ENCODE measurements at places on chromosomes 2 and 18. TPM values are rescaled to one million over a fixed set of nuclear protein-coding genes. Genes with fewer than 3 reads are reported as not detected.

GRCh38 chr2:69100220-69100723 is 87.3 kb downstream of the ANTXR1 start:
- 0 out of 2 replicates have a peak, but pooled peaks cover under 1% of the 10 kb centered on the region for H3K27me3 ChIP-seq
- DNase-seq: no peak
- no peak overlapping the region for H3K4me3 ChIP-seq
- no peaks in the 10 kb centered on the region for H3K36me3 ChIP-seq
- no peaks in the 10 kb centered on the region for H3K4me1 ChIP-seq
- no peak overlapping the region for H3K27ac ChIP-seq

- H3K27me3 ChIP-seq: no peaks in the 10 kb centered on the region
- no peaks in the 10 kb centered on the region for H3K36me3 ChIP-seq
- no peaks in the 10 kb centered on the region for H3K4me1 ChIP-seq
- DNase-seq: no peak
These were observed 92.1 kb upstream of the CREB1 start for GRCh38 chr2:207437524-207438143.

Gene KCNS3
- not detected for polyA plus RNA-seq

- peak overlapping the region; percentile 84 for H3K4me3 ChIP-seq
- no peak for DNase-seq
- no peaks in the 10 kb centered on the region for H3K27me3 ChIP-seq
- peaks cover 11% of the 10 kb centered on the region for H3K4me1 ChIP-seq
- H3K36me3 ChIP-seq: no peaks in the 10 kb centered on the region
- H3K27ac ChIP-seq: no peak overlapping the region
These were observed 1.1 kb upstream of the SLC66A2 start for GRCh38 chr18:79952456-79952995.

DNA sequence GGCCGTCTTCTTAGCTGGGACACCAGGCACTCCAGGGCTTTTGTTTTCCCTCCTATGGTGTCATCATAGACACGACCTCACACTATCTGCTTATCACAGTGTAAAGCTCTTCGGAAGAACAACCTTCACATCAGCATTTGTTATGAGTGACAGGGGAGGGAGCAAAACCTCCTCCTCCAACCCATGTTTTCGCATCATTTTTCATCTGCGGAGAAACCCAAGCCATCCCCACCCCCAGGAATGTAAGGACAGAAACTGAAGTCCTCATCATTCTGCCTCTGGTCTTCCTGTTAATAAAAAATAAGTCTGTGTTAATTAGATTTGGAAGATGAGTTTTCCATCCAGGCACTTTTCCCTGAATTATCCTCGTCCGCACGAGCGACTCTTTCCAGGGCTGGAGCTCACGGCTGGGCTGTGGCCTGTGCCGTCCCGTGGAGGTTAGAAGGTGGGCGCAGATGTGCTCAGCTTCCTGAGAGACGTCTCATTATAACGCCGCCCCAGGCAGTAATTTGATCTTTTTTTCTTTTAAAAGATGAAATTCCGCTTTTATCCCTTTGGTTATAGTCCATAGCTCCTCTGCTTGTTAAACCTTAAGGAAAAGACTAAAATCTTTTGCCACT is 101.6 kb upstream of the TMEM18 start:
- DNase-seq: no peak
- no peaks in the 10 kb centered on the region for H3K27me3 ChIP-seq
- H3K36me3 ChIP-seq: no peaks in the 10 kb centered on the region
- H3K27ac ChIP-seq: no peak overlapping the region

DNA sequence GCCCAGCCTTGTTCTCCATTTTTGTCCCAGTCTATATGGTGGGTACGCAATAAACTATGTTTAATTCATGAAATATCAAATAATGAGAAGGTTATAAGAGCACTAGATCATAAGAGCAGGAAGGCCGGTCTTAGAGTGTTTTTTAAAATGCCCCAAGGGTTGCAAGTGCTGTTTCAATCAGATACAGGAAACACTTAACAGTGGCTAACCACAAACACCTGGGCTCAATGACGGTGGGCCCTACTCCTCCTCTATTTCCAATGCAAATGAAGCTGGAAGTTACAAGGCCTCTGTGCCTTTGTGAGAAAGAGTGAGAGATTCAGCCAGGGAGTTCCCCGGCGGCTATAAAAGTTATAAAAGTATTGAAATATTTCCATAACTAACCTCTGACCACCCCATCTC is 18.9 kb upstream of the WDR33 start:
- DNase-seq: peak; percentile 96
- H3K27me3 ChIP-seq: no peaks in the 10 kb centered on the region
- H3K27ac ChIP-seq: peak overlapping the region; percentile 92

DNA sequence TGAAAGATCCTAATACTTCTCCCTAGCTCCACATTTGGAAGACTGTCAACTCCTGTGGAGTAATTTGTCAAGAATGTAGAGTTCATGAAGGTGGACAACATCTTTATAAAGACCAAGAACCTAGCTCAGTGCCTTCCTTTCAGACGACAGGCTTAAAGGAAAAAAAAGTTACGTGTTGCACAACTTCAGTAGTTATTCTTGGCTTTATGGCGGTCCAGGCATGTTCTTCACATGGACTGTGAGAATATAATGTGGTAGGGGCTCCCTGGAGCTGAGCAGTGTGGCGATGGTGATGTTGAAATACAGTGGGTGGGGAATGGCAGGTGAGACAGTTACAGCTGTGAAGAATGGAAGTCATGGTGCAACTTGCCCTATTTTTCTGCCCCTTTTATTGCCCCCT is 3.9 kb downstream of the TAF1B start:
- no peak for DNase-seq
- H3K27me3 ChIP-seq: no peaks in the 10 kb centered on the region
- no peak overlapping the region for H3K27ac ChIP-seq
- no peaks in the 10 kb centered on the region for H3K36me3 ChIP-seq
- H3K4me3 ChIP-seq: no peak overlapping the region
- peaks cover 3% of the 10 kb centered on the region for H3K4me1 ChIP-seq

DNA sequence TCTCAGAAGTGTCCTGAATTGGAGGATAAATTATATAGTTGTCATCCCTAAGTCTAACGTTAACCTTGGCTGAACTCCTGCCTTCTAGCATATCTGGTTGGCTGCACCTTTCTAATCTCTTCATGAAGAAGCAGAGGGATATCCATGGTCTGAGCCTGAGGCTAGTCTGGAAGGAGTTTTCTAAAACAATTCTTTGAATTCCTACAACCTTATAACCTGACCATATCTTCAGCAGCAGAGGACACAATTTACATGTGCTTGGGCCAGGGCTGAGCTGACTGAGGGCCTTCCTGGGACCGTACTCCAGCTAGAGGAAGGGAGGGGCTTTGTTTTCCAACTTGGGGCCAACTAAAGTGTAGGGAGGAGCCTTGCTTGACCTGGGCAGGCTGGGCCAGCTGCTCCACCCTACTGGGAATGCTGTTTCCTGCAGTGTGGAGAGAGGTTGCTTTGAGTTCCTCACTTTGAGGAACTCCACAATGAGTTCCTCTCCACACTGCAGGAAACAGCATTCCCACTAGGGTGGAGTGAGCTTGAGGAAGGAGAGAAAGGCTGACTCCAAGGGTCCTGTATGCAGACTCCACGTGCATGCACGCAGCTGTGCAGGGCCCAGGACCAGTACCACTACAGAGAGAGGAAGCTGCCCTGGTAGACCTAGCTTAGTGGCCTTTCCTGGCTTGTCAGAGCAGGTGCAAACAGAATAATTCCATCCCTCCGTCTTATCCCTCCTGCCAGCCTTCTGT is 19.6 kb downstream of the CEP68 start:
- H3K36me3 ChIP-seq: peaks cover 15% of the 10 kb centered on the region
- no peak overlapping the region for H3K4me3 ChIP-seq
- peaks cover 10% of the 10 kb centered on the region for H3K4me1 ChIP-seq
- H3K27ac ChIP-seq: no peak overlapping the region

DNA sequence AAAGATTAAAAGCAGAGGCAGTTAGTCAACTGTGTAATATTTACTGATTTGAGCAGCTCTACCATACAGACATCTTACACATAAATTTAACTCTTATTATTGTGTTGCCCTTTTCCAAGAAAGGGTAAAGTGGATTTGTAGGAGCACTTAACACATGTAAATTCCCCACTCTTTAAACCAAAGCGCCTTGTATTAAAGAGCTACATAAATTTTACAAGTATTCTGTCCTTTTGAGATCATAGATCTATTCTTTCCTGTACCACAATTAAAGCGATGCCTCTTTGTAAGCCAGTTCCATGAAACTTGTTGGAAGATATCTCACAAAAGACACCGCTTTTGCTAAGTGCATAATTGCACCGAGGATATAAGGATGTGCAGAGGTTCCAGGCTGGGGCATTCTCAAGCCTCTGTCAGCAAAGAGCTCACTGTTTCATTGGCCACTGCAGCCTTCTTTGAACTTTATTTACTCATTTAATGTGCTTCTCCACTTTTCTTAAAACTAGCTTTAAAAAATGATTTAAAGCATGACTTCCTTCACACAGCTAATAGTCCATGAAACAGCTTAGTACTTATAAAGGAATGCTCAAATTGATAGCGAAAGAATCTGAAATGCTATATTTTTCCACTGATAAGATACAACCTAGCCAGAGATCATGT is 520.0 kb upstream of the TCF4 start:
- H3K4me1 ChIP-seq: no peaks in the 10 kb centered on the region
- H3K4me3 ChIP-seq: no peak overlapping the region
- DNase-seq: no peak
- no peaks in the 10 kb centered on the region for H3K36me3 ChIP-seq
- H3K27me3 ChIP-seq: no peaks in the 10 kb centered on the region

DNA sequence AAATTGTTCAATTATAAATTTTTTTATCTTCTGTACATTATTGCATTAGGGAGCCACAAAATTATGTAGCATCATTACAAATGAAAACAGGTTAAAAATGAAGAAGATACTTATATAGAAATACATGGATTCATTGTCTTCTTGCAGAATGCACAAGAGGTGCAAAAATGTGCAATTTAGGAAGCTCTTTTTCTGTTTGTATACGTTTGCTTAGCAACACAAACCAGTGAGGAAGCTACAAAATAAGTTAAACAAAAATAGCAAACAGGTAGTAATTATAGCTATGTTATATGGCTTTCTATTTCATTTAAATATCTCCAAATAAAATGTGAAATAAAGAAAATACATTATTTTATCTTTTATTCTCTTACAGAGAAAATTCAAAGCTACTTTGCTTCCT is 177.6 kb upstream of the SESTD1 start:
- no peaks in the 10 kb centered on the region for H3K36me3 ChIP-seq
- no peak overlapping the region for H3K27ac ChIP-seq
- no peak overlapping the region for H3K4me3 ChIP-seq
- no peaks in the 10 kb centered on the region for H3K4me1 ChIP-seq
- DNase-seq: no peak
- H3K27me3 ChIP-seq: peaks cover 3% of the 10 kb centered on the region

Gene CIB4
- polyA plus RNA-seq: not detected

DNA sequence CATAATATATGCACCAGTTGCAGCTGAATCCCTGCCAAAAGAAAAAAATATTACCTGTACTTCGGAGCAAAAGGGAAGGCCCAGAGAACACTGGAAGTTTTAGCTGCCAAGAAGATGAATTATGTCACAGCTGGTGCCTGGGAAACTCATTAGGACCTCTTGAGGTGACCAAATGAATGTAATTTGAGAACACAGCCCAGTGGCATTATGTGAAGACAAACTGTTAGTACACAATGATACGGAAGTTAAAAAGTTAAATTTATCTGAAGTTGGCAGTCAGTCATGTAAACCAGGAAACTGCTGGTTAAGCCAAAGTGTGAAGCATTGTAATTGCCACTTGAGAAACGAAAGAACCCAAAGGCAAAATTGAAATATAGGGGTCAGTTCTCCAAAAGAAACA is 80.7 kb downstream of the EML4 start:
- peaks cover 4% of the 10 kb centered on the region for H3K36me3 ChIP-seq
- no peak for DNase-seq
- H3K27ac ChIP-seq: no peak overlapping the region
- no peaks in the 10 kb centered on the region for H3K27me3 ChIP-seq

Gene VWA3B
- polyA plus RNA-seq: 0.24 TPM

DNA sequence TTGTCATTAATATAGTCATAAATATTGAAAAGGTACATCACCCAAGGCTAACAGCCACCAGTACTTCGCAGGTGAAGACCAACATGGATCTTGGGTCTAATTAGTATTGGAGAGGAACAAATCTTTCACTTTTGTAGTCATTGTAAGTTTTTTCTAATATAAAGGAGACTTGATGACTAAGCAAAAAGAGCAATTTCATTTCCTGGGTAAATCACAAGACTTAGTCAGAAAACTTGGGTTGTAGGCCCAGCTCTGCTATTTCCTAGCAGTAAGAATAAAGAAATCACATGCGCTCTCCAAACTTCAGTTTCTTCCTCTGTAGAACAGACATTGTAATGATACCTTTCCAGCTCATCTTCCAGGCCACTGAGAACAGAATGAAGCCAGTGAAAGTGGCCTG is 40.9 kb downstream of the NRP2 start:
- H3K27ac ChIP-seq: no peak overlapping the region
- no peaks in the 10 kb centered on the region for H3K36me3 ChIP-seq
- no peak overlapping the region for H3K4me3 ChIP-seq
- DNase-seq: no peak
- H3K27me3 ChIP-seq: no peaks in the 10 kb centered on the region

DNA sequence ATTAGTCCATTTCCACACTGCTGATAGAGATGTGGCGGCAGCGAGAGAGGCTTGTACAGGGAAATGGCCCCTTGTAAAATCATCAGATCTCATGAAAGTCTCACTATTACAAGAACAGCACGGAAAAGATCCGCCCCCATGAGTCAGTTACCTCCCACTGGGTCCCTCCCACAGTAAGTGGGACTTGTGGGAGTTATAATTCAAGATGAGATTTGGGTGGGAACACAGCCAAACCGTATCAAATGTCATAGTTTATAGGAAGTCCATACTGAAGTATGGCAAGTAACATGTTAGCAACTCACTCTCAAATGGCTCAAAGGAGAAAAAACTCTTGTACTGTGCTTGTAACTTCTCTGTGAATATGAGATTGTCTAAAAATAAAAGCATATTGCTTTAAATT is 56.1 kb downstream of the FARP2 start:
- peaks cover 17% of the 10 kb centered on the region for H3K36me3 ChIP-seq
- no peak for DNase-seq
- no peaks in the 10 kb centered on the region for H3K4me1 ChIP-seq
- H3K27ac ChIP-seq: no peak overlapping the region
- no peak overlapping the region for H3K4me3 ChIP-seq

Gene TET3
- 1.7 TPM for polyA plus RNA-seq

DNA sequence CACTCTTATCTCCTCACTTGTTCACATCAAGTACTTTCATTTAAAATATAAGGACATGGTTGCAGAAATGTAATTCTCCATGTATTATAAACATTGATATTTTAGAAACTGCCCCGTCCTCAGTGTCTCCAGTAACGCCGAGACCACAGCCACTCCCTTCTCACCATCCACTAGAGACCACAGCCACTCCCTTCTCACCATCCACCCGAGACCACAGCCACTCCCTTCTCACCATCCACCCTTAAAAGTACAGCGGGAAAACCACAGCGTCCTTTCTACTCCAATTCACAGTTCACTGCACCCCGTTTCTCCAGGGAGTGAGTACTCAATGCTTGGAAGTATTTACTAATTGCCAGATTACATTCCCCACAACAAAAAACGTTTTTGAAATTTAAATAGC is 1452.2 kb upstream of the ACVR2A start:
- H3K27me3 ChIP-seq: no peaks in the 10 kb centered on the region
- H3K4me3 ChIP-seq: no peak overlapping the region
- H3K36me3 ChIP-seq: no peaks in the 10 kb centered on the region
- no peaks in the 10 kb centered on the region for H3K4me1 ChIP-seq
- no peak overlapping the region for H3K27ac ChIP-seq

Gene TGFA
- not detected for polyA plus RNA-seq
